ENCODE measurements at places on chromosomes 4 and X.

- DNase-seq = no peak
These were observed 108.8 kb downstream of the SPRY1 start for GRCh38 chr4:123505095-123506010.

DNA sequence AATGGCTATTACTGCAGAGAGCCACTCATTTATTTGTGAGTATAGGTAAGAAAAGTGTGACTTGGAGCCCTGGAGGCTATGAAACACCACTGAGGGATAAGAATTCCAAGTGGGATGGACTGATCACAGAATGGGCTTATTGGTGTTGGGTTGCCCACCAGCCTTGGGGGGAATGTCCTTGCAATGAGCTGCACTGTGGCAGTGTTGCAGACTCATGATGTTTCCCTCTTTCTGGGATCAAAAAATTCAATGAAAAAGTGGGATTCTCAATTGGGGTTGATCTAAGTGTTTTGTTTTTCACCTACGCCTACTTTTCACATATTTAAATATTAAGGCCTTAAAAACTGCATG, 1024.5 kb upstream of the PCDH10 start:
- DNase-seq = no peak

GRCh38 chrX:43314525-43314924, 341.6 kb upstream of the MAOA start:
- no peak for DNase-seq

DNA sequence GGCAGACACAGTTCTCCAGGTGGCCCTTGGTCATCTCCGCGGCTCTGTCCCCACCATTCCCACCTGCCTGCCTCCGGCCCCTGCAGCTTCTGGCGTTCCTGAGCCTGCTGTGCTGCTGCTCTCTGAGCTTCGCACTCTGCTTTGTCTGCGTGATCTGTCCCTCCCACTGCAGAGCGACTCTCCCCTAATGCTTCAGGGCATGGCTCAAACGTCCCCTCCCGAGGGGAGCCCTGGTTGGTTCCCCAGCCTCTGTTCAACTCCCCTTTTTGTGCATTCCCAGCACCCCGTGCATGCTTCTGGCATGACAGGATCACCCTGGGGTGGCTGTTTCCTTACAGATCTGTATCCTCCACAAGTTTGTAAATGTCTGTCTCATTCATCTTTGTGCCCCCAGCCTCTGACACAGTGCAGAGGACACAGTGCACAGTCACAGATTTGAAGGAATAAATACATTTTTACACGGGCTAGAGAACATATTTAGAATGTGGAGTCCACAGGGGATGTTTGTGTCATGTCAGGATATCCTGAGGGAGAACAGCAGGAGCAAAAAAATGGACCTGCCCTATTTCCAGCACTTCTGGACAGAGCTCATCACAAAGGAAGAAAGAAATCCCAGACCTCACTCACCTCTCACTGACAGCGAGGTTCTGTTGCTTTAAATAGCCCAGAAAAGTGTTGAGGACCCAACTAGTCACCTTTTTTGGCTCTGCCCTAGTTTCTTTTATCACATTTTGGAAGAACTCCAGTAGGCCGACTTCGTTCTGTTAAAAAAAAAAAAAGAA, 72.6 kb downstream of the GATB start:
- no peak for DNase-seq

DNA sequence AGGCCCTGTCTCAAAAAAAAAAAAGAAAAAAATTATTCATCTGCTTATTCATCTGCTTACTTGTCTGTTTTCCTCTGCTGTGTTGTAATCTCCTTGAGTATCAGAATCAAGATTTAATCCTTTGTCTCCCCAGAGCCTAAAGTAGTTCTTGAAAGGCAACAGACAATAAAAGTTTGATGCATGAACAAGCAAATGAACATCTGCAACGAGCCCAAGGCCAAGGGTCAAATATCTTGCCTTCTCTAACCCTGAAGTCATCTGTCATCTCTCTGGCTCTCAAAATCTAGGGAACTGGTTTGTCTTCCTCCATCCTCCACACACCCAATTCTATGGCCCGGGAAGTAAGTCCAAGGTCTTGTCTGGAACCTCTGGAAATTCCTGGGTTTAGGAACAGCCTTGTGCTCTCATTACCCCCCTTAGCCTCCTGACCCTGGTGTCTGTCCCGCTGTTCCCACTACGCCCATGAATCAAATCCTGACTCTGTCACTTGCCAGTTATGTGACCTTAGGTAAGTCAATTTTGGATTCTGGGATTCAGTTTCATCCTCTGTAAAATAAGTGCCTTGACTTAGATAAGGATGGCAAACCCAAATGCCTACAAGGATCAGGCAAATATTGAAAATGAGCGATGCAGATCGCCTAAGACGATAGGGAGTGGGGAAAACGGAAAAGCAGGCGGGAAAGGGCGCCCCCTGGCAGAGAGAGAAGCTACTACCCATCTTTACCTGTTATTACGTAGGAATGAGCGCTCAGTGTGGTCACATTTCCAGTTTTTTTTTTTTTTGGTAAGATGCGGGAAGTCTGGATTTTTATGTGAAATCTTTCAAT, 102.7 kb upstream of the DHX15 start:
- DNase-seq = no peak
